ENCODE measurements at places on chromosomes 2 and 18.

DNA sequence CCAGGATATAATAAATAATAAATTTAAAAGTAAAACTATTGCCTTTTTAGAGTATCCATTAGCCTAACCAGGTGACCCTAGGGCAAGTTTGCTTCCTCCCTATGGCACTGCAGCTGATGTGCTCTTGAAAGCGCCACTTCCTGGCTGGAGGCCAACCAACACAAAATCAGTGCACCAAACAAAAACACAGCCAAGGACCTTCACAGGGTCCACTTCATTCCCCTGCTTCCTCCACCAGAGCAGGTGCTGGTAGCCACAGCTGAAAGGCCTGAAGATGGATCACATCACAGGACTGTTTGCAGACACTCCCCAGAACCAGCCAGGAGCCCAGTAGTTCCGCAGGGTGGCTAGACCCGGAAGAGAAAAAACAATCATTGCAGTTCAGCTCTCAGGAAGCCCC is 108.8 kb downstream of the TWIST2 start:
- no peak for DNase-seq

- no peak for DNase-seq
Measured at GRCh38 chr18:45505497-45506206, 109.6 kb upstream of the SLC14A2 start.

- DNase-seq = no peak
Measured at GRCh38 chr2:119012345-119013301, 70.6 kb downstream of the MARCO start.

- DNase-seq = no peak
Measured at GRCh38 chr2:74560591-74560990, 6.1 kb downstream of the DOK1 start.

GRCh38 chr18:56804395-56804794 is 153.2 kb downstream of the WDR7 start:
- DNase-seq = no peak

GRCh38 chr2:189146553-189146952 is 33.0 kb downstream of the COL5A2 start:
- DNase-seq = no peak

- DNase-seq = peak; percentile 22
Measured at GRCh38 chr2:46296216-46296839, 879 bp upstream of the EPAS1 start.

DNA sequence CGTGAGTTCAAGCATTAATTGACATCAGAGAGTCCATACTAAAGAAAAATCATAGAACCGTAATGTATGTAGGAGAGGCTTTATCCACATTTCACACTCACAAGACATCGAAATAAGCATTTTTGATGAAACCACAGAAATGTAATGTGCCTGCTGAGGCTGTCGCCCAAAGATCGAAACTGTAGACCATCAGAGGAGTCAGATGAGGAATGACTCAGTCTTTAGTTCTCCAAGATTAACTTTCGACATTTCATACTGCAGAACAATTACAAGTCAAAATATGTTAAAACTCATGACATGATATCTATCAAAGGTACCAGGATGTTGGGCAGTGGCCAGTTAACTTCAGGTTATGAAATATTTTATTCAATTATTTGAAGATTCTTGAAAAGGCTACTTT is 79.6 kb downstream of the RAB31 start:
- no peak for DNase-seq

DNA sequence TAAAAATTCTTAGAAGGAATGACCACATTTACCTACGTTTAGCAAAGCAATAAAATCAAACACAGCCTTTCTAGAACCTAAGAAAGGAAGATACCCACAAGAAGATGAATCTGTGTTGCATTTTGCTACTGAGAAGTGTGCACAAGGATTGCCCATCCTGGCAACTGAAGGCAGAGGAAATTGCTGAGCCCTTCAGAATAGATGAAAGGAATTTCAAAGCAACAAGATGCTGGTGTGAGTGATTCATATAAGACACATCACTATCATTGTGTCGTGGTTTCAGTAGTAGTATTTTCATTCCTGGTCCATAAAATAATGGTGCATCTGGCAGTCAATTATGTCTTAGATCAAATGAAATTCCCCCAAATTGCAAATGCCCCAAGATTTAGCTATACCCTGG is 48.4 kb upstream of the ANKRD44 start:
- DNase-seq = no peak

Measured in NCI-H510A treated with DMSO at 0.1 percent for 48 hours (cell line).